ENCODE measurements at places on chromosomes 5 and 9. TPM values are rescaled to one million over a fixed set of nuclear protein-coding genes. Genes with fewer than 3 reads are reported as not detected.
A peak's percentile ranks its signal among the peaks of the same experiment; 100 is the strongest.

The NDFIP1 gene
- 67.4 TPM for total RNA-seq

The PROB1 gene
- total RNA-seq: 0.77 TPM

DNA sequence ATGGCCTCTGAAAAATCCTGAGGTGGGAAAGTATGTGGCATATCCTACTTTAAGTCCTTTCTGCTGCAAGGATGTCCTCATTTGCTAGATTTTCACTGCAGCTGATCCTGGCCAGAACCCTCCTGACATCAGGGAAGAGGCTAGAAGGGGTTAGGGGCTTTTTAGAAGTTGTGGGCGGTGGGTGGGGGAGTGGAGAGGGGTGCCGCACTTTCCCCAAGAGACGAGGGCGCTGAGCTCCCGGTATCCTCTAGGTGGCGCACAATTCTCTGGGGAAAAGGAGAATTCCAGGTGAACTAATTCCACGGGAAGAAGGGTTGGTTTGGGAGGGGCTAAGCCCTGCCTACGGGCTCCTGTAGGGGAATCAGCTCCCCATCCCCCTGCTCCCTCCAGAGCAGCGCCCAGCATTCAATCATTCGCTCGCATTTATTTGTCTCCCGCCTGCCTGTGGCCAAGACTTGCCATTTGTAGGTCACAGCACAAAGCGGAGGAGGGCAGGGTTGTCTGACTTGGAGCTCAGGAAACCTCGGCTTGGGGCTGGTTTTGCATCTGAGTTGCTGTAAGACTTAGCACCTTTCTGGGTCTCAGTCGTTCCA lies 42.9 kb upstream of the HAND1 start:
- H3K4me3 ChIP-seq: no peak overlapping the region
- no peaks in the 10 kb centered on the region for H3K4me1 ChIP-seq
- H3K36me3 ChIP-seq: no peaks in the 10 kb centered on the region
- no peak overlapping the region for H3K27ac ChIP-seq
- DNase-seq: peak; percentile 9

DNA sequence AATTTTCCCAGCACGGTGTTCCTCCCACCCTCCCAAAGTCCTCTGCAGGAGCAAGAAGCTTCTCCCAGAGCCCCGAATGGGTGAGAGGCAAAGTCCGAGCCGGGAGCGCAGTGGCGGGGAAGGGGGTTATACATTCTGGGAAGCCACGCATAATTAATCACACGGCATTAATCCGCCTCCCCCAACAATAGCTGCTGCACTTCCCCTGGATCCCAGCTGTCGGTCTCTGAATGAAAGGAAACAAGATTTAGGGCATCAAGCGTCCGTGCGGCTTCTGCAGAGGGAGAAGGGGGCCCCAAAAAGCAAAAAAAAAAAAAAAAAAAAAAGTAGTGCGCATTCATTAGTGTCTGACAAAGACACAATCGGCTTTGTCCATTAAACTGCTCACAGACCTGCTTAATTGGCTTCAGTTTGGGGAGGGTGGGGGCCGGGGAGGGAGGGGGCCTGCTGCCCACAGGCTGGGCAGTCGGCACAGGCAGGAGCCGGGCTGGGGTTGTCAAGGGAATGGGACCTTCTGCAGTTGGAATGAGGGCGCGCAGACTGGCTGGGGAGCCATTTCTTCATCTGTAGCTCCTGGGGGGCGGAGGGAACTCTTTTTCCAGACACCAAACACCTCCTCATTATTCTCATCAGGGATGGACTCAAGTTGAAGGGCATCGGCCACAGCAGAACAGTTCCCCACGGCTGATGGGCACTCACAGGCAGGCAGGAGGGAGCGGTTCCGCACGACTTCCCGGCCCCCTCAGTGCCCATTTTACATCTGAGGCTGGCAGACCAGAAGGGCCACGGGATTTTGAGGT lies 3.4 kb downstream of the NOTCH1 start:
- peaks cover 7% of the 10 kb centered on the region for H3K36me3 ChIP-seq
- no peak overlapping the region for H3K27ac ChIP-seq
- H3K27me3 ChIP-seq: no peaks in the 10 kb centered on the region
- peaks cover 16% of the 10 kb centered on the region for H3K4me1 ChIP-seq
- DNase-seq: no peak
- no peak overlapping the region for H3K4me3 ChIP-seq
